ENCODE measurements at places on chromosomes 13 and 19. TPM values are rescaled to one million over a fixed set of nuclear protein-coding genes. Genes with fewer than 3 reads are reported as not detected.

The WDR87 gene
- not detected for total RNA-seq

The PROZ gene
- total RNA-seq: not detected

The GARIN5A gene
- total RNA-seq: 8.5 TPM

The PLVAP gene
- 1.5 TPM for total RNA-seq

The CYP2F1 gene
- not detected for total RNA-seq

The UBAC2 gene
- 79.1 TPM for total RNA-seq

The TMEM238 gene
- 4.1 TPM for total RNA-seq

The RFPL4AL1 gene
- total RNA-seq: not detected

The INAFM1 gene
- total RNA-seq: 3.9 TPM

The ZNF284 gene
- 1.1 TPM for total RNA-seq

The DCT gene
- total RNA-seq: not detected

The INSL3 gene
- not detected for total RNA-seq

The PSG7 gene
- not detected for total RNA-seq

The DHDH gene
- 1.5 TPM for total RNA-seq

The NLRP9 gene
- total RNA-seq: not detected

The ZFP36 gene
- 7.5 TPM for total RNA-seq

The CLDND2 gene
- total RNA-seq: not detected

The RPL13A gene
- 2,967 TPM for total RNA-seq

The FCER2 gene
- total RNA-seq: not detected

The LILRA5 gene
- total RNA-seq: not detected

The SERPINE3 gene
- not detected for total RNA-seq

The F7 gene
- 0.55 TPM for total RNA-seq

The ZNF441 gene
- 5.1 TPM for total RNA-seq

The ICAM5 gene
- total RNA-seq: 0.38 TPM

The CD37 gene
- total RNA-seq: not detected

The KCNN1 gene
- total RNA-seq: 4.7 TPM

The CHMP2A gene
- total RNA-seq: 139 TPM

The NLRP11 gene
- total RNA-seq: not detected

The ATF5 gene
- 22.7 TPM for total RNA-seq

The C19orf85 gene
- not detected for total RNA-seq

The LGALS7B gene
- total RNA-seq: not detected

The CGB2 gene
- total RNA-seq: 1.9 TPM

The ARRDC5 gene
- total RNA-seq: not detected

The CRX gene
- not detected for total RNA-seq

The PVR gene
- 210 TPM for total RNA-seq

The NAPA gene
- 142 TPM for total RNA-seq

The PSG3 gene
- not detected for total RNA-seq

The ZNF534 gene
- not detected for total RNA-seq

The RDH8 gene
- not detected for total RNA-seq

The PCSK4 gene
- 5.5 TPM for total RNA-seq

The CFAP97D2 gene
- total RNA-seq: not detected

The MRPL57 gene
- total RNA-seq: 26.5 TPM

The ZNF66 gene
- total RNA-seq: 2.9 TPM

The LILRA1 gene
- not detected for total RNA-seq

The KRTDAP gene
- not detected for total RNA-seq

The ANKLE1 gene
- total RNA-seq: 0.55 TPM

The ZIC5 gene
- not detected for total RNA-seq

The CYP2A7 gene
- not detected for total RNA-seq

The CGB1 gene
- 15.3 TPM for total RNA-seq

The RUVBL2 gene
- total RNA-seq: 177 TPM

The STRN4 gene
- total RNA-seq: 111 TPM
